ENCODE measurements at places on chromosomes 6 and 20.

GRCh38 chr6:33692760-33693158 lies 18.7 kb downstream of the UQCC2 start:
- DNase-seq: peak; percentile 89

DNA sequence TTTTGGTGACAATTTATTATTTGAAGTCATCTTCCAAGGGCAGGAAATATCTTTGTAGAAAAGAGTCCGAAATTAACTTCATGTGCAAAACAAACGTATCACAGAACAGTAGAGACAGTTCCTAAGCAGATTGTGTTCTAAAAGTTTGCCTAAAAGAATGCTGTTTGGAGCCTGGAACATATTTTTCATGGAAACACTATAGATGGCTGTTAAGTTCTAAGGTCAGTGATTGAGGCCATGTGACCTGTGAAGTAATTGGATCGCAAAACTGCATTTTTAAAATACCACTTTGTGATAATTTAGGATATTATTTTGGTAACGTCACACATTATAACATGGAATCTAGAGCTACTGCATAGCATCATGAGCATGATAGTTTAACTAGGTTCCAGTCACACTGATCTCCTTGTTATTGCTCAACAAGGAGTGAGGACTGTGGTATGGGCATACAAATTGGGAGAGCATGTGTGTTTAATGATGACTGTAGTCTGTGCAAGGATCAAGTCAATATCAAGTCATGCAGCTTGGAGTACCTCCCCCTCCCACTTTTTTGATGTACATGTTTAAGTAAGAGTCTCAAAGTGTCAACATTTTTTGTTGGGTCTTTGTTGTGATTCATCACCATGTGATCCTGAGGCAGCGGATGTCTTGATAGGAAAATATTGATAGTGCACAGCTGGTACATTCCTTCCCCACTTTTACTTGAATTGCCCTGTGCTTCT lies 609.3 kb upstream of the CITED2 start:
- DNase-seq: no peak

DNA sequence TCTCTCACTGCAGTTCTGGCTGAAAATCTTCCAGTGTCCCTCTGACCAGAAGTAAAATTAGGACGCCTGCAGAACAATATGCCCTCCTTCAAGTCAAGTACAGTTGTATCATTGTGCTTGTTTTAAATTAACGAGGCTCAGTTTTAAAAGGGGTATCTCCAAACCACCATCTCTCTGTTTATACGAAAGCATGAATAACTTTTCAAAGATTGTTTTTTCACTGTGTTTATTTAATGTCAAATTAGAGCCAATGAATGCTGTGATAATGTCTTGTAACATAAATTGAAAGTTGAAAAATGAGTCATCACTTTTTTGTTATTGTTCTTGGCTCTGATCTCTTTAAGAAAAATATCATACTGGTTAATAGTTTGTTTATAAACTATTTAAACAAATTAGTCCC lies 230.7 kb upstream of the THEMIS start:
- DNase-seq: no peak

DNA sequence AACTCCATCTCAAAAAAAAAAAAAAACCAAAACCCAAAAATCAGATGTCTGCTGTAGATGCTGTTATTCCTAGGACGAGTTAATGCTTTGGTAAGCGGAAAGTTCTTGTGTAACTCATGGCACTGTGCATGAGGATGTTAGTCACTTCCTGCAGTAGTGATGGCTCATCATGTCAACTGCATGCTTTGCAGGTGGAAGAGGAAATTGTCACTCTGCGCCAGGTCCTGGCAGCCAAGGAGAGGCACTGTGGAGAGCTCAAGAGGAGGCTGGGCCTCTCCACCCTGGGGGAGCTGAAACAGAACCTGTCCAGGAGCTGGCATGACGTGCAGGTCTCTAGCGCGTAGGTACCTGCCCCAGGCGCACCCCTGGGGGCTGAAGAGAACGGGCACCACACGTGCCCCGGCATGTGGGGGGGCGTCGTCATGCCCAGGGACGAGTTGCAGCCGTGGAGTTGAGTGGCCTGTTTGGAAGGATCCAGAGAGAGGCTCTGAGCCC lies 8.5 kb downstream of the TPD52L2 start:
- DNase-seq: peak; percentile 98

DNA sequence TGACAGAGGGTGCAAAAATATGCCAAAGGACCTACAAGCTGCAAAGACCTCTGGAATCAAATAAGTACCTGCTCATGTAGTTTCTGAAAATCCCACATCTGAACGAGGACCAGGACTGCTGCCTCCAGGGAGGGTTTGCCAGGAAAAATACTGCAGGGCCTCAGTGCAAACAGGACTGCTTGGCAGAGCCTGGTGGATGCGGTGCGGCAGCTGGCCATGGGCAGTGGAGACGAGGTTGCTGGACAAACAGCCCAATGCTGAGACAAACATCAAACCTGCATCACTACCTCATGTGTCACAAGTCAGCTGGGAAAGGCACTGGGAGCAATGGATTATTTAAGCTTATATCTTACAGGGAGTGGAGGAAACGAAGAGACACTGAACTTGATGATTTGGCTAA lies 238.8 kb downstream of the PAX1 start:
- DNase-seq: no peak

DNA sequence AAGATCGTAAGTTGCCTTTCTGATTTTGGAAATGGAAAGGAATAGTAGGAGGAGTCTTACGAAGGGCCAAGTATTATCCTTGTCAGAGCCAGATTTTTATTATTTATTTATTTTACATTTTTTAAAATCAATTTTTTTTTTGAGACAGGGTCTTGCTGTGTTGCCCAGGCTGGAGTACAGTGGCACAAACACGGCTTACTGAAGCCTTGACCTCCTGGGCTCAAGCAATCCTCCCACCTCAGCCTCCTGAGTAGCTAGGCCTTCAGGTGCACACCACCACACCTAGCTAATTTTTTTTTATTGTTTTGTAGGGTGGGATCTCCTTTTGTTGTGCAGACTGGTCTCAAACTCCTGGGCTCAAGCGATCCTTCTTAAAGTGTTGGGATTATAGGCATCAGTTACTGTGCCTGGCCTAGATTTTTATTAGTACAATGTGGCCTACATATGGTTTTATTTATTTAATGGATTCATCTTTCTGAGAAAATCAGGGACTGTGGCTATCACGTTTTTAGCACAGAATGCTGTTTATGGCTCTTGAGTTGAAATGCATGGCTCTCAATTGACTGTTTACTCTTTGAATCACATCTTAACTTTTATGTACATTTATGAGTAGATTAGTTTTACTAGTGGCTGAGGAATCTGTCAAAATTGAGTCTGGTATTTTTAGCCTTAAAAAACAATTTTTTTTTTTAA lies 16.7 kb downstream of the CDC5L start:
- no peak for DNase-seq

- DNase-seq: no peak
These were observed 653.7 kb downstream of the TFAP2A start for GRCh38 chr6:9761220-9761619.

DNA sequence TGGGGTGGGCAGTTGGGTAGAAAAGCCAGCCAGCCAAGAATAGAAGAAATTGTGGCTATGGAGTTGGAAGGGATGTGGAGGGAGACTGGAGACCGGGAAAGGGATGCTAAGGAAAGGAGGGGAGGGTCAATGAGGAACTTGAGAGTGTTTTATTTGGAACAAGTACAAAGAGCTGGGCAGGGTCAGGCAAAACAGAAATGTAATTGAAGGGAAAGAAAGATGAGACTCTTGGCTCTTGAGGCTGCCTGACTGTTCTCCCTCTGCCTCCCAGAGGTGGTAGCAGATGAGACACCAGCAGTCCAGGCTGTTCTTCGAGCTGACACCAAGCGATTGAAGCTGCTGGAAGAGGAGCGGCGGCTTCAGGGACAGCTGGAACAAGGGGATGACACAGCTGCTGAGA lies 12.7 kb downstream of the ABCF1 start:
- no peak for DNase-seq

GRCh38 chr20:753136-753535 lies 15.2 kb downstream of the SLC52A3 start:
- peak; percentile 72 for DNase-seq

DNA sequence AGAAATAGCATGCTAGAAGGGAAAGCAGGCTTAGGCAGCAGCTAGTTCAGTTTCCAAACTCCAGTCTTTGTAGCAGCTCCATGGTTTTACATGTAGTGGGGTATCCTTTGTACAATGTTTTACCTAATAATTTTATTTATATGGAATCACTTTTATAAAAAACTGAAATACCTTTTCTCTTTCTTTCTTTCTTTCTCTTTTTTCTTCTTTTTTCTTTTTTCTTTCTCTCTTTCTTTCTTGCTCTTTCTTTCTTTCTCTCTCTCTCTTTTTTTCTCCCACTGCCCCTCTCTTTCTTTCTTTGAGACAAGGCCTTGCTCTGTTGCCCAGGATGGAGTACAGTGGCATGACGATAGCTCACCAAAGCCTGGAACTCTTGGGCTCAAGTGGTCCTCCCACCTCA lies 41.4 kb upstream of the FYN start:
- DNase-seq: no peak

GRCh38 chr6:12866422-12867029 lies 150.0 kb downstream of the PHACTR1 start:
- DNase-seq: no peak

- DNase-seq: no peak
These were observed 64.4 kb downstream of the TULP4 start for GRCh38 chr6:158376631-158377081.

- DNase-seq: no peak
These were observed 115.2 kb downstream of the LY86 start for GRCh38 chr6:6703699-6704098.

GRCh38 chr6:140684776-140685550 lies 1310.5 kb upstream of the CITED2 start:
- no peak for DNase-seq

GRCh38 chr6:23334360-23334759 lies 765.0 kb downstream of the HDGFL1 start:
- DNase-seq: no peak

DNA sequence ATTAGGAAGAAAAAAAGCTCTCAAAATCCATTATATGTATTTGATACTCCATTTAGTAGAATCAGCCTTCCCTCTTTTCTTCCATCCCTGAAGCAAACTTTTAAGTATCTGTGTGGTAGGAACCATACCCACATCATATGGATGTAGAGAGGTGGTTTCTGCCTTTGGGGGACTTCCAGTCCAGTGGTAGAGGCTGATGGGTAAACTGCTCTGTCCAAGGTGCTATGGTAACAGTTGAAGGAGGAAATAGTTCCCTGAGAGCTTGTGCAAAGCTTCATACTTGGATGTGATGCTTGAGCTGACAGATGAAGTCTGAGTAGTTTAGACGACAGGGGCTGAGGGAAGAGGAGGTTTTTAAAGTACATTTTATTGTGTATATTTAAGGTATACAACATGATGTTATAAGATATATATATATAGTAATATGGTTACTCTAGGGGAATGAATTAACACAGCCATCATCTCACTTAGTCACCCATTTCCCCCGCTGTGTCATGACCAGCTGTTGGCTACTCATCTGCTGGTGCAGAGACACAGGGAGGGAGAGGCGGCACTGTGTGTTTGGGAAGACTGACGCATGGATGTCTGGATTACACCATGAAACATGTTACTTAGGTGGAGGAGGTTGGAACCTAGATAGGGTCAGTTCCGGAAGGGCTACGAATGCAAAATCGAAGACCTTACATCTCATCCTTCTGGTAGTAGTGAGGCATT lies 185.2 kb downstream of the FARS2 start:
- DNase-seq: no peak

DNA sequence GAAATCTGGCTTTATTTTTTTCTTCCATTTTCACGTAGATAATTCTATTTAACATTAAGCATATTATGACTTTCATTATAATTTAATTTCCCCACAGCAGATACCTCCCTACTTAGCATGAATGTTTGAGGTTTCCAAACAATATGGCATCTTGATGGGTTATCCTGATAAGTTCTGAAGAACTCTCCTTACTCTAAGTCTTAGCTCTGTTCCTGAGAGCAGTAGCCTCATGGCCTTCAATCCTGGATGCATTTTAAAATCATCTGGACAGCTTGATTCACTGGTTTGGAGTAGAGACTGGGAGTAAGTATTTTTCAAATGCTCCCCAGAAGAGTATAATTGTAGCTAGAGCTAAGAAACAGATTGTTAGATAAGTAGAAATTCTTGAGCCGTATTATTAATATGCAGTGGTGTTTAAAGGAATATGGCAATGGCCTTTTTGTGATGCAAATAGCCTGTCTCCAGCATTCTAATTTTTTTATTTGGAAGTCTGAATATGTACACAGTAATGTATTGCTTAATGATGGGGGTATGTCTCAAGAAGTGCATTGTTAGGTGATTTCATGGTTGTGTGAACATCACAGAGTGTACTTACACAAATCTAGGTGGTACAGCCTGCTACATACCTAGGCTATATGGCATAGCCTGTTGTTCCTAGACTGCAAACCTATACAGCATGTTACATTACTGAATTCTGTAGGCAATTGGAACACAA lies 110.5 kb upstream of the EEF1E1 start:
- no peak for DNase-seq

GRCh38 chr6:132067286-132067685 lies 116.1 kb upstream of the CCN2 start:
- DNase-seq: peak; percentile 50

DNA sequence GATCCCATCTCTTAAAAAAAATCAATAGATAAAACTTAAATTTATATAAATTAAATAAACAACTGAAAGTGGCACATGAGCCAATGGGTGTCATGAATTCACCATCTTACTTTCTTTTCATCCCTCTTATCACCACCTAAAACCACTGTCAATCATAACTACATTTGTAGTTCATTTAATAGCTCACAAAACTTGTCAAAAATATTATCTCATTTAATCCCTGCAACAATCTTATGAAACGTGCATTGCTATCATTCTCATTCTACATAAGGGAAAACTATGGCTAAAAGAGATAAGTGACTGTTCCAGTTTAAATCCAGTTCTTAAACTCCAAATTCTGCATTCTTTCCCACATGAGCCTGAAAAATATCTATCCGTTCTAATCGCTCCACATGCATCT lies 80.6 kb upstream of the BEND6 start:
- DNase-seq: no peak

DNA sequence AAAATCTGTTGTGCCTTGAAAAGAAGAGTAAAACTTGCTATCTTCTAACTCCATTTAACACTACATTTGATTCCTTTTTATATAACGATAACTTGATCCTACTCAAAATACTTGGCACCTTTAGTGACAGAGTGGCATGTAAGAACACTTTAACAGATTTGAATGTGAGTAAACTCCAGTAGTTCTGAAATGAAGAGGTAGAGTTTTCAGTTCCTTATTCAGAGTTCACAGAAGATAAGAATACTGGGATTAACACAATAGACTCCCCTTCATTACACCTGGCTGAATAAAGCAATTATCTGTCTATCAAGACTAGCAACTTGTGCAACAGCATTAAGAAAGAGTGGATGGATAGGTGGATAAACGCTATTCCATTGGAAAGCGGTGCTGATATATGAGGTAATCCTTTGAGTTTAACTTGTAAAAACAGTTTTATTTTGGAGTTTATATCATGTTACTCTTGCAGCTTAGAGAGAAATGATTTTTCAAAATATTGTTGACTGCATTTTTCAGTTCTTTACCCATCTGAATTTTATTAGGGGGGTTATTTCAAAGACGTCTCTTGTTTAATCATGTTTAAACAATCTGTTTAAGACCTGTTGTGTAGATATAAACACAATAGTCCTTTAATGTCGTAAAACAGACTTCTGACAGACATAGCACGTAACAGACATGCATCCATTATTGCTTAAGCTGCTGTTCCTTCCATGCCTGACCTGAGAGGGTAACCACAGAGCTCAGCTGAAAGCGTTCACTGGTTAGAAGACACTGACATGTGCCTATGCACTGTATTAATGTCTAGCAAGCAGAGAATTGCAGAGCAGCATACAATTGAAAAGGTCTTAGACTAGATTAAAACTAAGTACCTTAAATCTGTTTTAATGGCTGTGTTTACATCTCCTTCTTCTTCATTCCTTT lies 102.4 kb upstream of the SUPT3H start:
- DNase-seq: peak; percentile 66
